Progenitor cell of endocrine pancreas (in vitro differentiated cells): ENCODE measurements at places on chromosomes 16 and 17.

- no peak overlapping the region for H3K4me3 ChIP-seq
- H3K36me3 ChIP-seq: no peaks in the 10 kb centered on the region
- H3K4me1 ChIP-seq: no peaks in the 10 kb centered on the region
- DNase-seq: no peak
- H3K27ac ChIP-seq: no peak overlapping the region
Observed at GRCh38 chr17:65408050-65408449, 153.4 kb downstream of the AXIN2 start.

DNA sequence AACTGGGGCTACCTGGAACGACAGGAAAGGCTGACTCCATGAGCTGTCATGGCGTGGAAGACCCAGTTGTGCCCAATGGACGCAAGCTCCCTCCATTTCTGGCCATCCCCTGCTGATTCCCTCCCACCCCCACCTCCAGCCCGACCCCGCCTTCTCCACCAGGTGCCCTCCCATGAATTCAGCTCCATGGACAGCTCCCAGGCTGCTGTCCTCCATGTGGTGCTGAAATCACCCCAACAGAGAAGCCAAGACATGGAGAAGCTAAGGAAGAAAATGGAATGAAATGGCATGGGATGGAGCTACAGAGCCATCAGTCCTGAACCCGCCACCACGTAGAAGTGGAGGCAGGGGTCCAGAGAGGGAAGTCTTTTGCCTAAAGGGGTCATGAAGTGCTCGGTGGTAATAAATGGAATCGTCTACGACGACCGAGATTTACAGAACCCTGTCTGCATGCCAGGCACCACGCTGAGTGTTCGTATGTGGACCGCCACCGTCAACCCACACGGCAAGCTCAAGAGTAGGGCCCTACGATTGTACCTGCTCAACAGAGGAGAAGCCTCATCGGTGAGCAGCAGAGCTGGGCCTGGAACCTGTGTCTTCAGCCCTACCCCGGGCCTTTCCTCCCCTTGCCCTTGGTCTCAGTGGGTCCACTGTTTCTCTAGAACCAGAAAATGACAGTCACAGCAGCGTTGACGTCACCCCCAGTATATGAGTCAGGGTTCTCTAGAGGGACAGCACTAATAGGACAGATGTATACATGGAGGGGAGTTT lies 9.3 kb upstream of the ZC3H18 start:
- no peak overlapping the region for H3K4me3 ChIP-seq
- H3K27ac ChIP-seq: no peak overlapping the region
- peaks cover 37% of the 10 kb centered on the region for H3K27me3 ChIP-seq

DNA sequence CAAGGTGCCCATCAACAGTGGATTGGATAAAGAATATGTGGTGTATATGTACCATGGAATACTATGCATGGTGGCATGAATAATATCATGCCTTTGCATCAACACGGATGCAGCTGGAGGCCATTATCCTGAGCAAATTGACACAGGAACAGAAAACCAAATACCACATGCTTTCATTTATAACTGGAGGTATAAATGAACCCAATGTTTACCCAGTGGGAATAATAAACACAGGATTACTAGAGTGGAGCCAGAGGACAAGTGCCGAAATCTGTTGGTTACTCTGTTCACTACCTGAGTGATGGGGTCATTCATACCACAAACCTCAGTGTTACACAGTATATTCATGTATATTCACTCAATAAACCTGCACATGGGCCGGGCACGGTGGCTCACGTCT lies 125.2 kb downstream of the CDH11 start:
- DNase-seq: no peak
- peaks cover 1% of the 10 kb centered on the region for H3K36me3 ChIP-seq
- no peaks in the 10 kb centered on the region for H3K27me3 ChIP-seq
- no peak overlapping the region for H3K27ac ChIP-seq
- no peak overlapping the region for H3K4me3 ChIP-seq

GRCh38 chr17:7460850-7461660 lies 16.2 kb downstream of the CHRNB1 start:
- H3K27ac ChIP-seq: no peak overlapping the region
- H3K4me3 ChIP-seq: no peak overlapping the region
- no peaks in the 10 kb centered on the region for H3K36me3 ChIP-seq
- H3K4me1 ChIP-seq: no peaks in the 10 kb centered on the region

DNA sequence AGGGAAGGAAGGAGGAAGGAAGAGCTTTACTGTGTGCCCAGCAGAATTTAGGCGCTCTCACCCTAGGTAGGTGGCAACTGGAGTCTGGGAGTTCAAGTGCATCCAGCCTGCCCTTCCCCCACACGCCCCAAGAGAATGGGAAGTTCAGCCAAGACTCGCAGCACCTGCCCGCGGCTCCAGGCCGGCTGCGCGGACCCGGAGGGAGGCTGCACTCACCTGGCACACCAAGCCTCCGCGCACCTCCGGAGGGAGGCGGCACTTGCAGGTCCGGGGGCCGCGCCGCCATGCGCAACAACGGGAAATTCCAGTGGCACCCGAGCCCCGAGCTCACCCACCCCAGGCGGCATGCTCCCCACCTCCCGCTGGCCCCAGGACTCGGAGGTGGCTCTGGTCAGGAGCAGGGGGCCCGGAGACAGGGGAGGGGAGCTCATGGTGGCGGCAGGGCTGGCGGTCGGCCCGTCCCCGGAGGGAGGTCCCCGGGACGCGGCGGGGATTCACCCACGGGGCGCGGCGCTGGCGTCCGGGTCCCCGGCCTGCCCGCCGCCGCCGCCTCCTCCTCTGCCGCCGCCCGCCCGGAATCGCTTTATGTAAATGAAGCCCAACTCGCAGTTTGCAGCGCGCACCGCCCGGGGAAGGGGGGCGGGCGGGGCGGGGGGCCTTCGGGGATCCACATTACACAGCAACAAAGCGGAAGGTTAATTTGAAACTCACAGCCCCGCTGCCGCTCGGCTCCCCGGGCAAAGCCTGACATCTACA lies at the start of gene ZFHX3:
TSS of gene ZFHX3 (minus strand) at position 593 of the 756 bp plus-strand sequence. CDS start 87,983 bp downstream, outside the sequence.
- no peaks in the 10 kb centered on the region for H3K27me3 ChIP-seq
- peak within 1 kb of the TSS; percentile 76 for H3K4me3 ChIP-seq

- peaks cover 4% of the 10 kb centered on the region for H3K36me3 ChIP-seq
- peaks cover 8% of the 10 kb centered on the region for H3K27me3 ChIP-seq
- DNase-seq: no peak
- no peak overlapping the region for H3K4me3 ChIP-seq
- H3K27ac ChIP-seq: no peak overlapping the region
Observed at GRCh38 chr17:82277851-82278250, 4.4 kb upstream of the CSNK1D start.
